ENCODE measurements at places on chromosomes 12 and 14. TPM values are rescaled to one million over a fixed set of nuclear protein-coding genes. Genes with fewer than 3 reads are reported as not detected.
A peak's percentile ranks its signal among the peaks of the same experiment; 100 is the strongest.

GRCh38 chr12:28770322-28770721, 378.8 kb upstream of the FAR2 start:
- H3K36me3 ChIP-seq, result no peaks in the 10 kb centered on the region
- no peaks in the 10 kb centered on the region for H3K4me1 ChIP-seq
- H3K27me3 ChIP-seq, result no peaks in the 10 kb centered on the region
- H3K27ac ChIP-seq, result no peak overlapping the region
- no peak overlapping the region for H3K4me3 ChIP-seq

- no peaks in the 10 kb centered on the region for H3K36me3 ChIP-seq
- H3K4me1 ChIP-seq, result peaks cover 15% of the 10 kb centered on the region
- no peak overlapping the region for H3K4me3 ChIP-seq
- DNase-seq, result no peak
- H3K27ac ChIP-seq, result no peak overlapping the region
- H3K27me3 ChIP-seq, result no peaks in the 10 kb centered on the region
These were observed 67.6 kb downstream of the FOXN3 start for GRCh38 chr14:89349171-89350008.

GRCh38 chr14:68680541-68681051, 112.3 kb downstream of the ZFP36L1 start:
- H3K27me3 ChIP-seq, result no peaks in the 10 kb centered on the region
- DNase-seq, result peak; percentile 51
- H3K36me3 ChIP-seq, result no peaks in the 10 kb centered on the region
- H3K4me1 ChIP-seq, result peaks cover 51% of the 10 kb centered on the region
- no peak overlapping the region for H3K4me3 ChIP-seq

GRCh38 chr14:54669721-54670561, 103.0 kb downstream of the SAMD4A start:
- peak overlapping the region; percentile 27 for H3K27ac ChIP-seq
- no peaks in the 10 kb centered on the region for H3K27me3 ChIP-seq
- H3K4me3 ChIP-seq, result no peak overlapping the region
- peaks cover 22% of the 10 kb centered on the region for H3K4me1 ChIP-seq
- peak; percentile 88 for DNase-seq

GRCh38 chr14:95496690-95497259, 19.7 kb downstream of the SYNE3 start:
- peaks cover 23% of the 10 kb centered on the region for H3K4me1 ChIP-seq
- no peak overlapping the region for H3K27ac ChIP-seq
- no peak for DNase-seq
- no peak overlapping the region for H3K4me3 ChIP-seq
- no peaks in the 10 kb centered on the region for H3K36me3 ChIP-seq

DNA sequence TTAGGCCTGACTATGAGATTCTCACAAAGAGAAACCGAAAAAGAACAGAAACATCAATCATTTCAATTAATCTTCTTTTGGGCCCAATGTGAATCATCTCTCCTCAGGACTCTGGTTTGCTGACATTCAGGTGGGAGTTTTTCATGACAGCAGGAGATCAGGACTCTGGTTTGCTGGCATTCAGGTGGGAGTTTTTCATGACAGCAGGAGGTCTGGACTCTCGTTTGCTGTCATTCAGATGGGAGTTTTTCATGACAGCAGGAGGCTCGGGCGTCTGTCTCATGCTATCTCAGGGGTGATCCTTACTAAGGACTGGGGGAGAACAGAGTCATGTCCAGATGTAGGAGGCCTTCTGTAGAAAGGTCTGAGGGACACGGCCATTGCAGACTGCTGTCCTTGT, 40.1 kb upstream of the PARP11 start:
- no peaks in the 10 kb centered on the region for H3K27me3 ChIP-seq
- no peak overlapping the region for H3K27ac ChIP-seq
- H3K36me3 ChIP-seq, result no peaks in the 10 kb centered on the region
- no peak for DNase-seq
- no peak overlapping the region for H3K4me3 ChIP-seq
- H3K4me1 ChIP-seq, result no peaks in the 10 kb centered on the region

DNA sequence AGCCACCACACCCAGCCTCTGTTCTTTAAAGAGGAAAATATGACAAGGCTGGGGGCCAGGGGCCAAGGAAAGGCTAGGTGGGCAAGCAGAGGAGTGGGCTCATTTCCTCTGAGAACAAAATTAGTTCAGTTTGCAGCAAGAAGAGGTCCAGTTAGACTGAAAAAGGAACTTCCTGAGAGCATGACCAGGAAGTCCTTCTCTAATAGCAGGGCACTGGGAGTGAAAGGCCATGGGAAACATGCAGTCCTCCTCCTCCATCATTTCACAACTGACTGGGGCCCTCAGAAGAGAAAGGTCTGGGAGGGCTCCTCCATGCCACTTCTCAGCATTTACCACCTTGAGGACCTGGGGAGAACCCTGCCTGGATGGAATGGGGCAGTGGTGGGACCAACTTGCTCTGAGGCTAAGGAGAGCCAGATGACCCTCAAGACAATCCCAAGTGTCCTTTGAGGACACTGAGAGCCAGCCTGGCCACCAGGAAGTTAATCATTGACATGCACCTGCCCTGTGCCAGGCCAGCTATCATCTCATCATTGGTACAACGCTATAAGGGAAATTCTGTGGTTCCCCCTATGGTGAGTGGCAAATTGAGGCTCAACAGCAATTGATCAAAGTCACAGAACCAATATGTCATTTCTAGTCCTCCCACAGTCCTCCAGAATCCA, 2.0 kb downstream of the AQP2 start:
- DNase-seq, result no peak
- H3K27ac ChIP-seq, result no peak overlapping the region
- H3K27me3 ChIP-seq, result peaks cover 27% of the 10 kb centered on the region
- no peaks in the 10 kb centered on the region for H3K36me3 ChIP-seq
- no peaks in the 10 kb centered on the region for H3K4me1 ChIP-seq

- peak overlapping the region; percentile 78 for H3K27ac ChIP-seq
- peak; percentile 85 for DNase-seq
These were observed 1.2 kb downstream of the NEK9 start for GRCh38 chr14:75125617-75126016.

DNA sequence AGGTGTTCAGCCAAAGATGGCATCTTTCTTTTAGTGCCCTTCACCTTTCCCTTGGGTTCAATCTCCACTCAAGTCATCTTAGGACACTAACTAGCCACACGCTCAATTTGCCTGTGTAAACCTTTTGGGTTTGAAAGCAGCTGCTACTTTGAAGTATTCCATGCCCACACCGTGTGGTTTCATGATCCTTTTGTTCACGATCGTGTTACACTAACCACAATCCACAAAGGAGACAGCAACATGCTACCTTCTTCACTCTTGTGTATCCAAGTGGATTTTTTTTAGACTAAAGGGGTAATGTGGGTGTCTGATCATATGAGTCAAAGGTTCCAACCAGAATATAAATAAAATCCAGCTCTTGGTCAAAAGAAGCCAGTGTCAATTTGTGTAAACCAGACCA, 122.7 kb upstream of the FAR2 start:
- H3K4me1 ChIP-seq, result no peaks in the 10 kb centered on the region
- no peaks in the 10 kb centered on the region for H3K27me3 ChIP-seq
- no peaks in the 10 kb centered on the region for H3K36me3 ChIP-seq
- no peak for DNase-seq

GRCh38 chr12:108340037-108340436, 926 bp upstream of the CMKLR1 start:
- no peak for DNase-seq
- no peak overlapping the region for H3K27ac ChIP-seq
- no peaks in the 10 kb centered on the region for H3K36me3 ChIP-seq
- no peak overlapping the region for H3K4me3 ChIP-seq

DNA sequence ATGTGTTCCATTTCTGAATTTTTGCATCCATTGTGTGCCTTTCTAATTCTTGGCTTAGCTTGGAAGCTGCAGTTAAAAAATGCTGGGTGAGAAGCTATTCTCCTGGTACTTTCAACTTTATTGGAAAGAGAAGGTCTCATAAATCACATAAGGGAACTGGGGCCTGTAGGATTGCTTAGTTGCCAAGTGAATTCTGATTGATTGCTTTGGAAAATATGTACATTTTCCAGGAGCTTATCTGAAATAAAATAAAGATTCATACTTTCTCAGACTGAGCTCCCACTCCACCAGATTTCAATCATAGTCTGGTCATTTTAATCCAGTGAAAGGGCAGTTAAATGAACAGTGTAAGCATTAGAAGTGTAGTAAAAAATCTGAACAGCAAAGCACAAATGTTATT, 50.0 kb upstream of the PRICKLE1 start:
- no peak overlapping the region for H3K27ac ChIP-seq
- no peaks in the 10 kb centered on the region for H3K36me3 ChIP-seq
- H3K4me1 ChIP-seq, result no peaks in the 10 kb centered on the region
- no peak overlapping the region for H3K4me3 ChIP-seq

DNA sequence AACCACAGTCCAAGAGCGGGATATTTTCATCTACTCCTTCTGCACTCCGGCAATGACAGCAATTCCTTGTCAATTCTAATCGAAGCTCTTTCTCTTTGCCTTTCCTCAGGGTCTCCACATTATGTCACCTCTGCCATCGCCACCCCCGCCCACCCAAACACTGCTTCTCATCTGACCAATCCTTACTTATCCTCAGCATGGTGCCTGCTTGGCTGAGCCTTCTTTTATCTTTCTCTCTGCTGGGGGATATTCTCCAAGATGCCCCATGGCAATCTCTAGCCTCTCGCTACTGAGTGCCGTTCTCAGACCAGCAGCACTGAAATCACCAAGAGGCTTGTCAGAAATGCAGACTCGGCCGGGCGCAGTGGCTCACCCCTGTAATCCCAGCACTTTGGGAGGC, 100.6 kb downstream of the PTPRB start:
- no peak for DNase-seq
- H3K4me1 ChIP-seq, result no peaks in the 10 kb centered on the region
- no peak overlapping the region for H3K4me3 ChIP-seq
- no peak overlapping the region for H3K27ac ChIP-seq
- H3K27me3 ChIP-seq, result no peaks in the 10 kb centered on the region

- DNase-seq, result no peak
- no peaks in the 10 kb centered on the region for H3K36me3 ChIP-seq
- no peaks in the 10 kb centered on the region for H3K27me3 ChIP-seq
These were observed 116.0 kb upstream of the NCOR2 start for GRCh38 chr12:124683152-124684124.

VASH1 gene
- polyA plus RNA-seq, result 2.2 TPM

DNA sequence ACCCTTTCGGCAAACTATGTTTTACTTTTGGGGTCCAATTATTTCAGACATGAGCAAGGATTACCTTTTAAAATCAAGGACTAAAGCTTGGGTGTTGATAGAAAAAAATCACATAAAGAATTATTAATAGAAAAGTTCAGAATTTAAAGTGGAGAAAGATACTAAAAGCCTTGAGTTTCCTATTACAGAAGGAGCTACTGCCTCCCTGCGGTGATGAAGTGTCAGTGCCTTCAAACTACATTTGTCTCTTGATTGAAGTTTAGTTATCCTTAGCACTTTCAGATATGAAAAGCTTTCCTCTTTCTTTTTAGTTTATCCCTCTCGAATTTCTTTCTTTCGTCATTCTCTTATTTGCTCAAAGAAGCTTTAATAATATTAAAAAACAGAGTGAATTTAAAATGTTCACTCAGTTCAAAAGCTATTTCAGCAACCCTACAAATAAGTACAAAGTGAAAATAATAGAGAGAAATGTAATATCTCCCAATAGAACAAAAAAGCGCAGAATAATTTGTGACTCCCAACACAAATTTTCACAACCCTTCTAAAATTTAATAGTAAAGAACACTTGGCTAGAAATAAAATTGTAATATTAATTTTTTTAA, 87.6 kb downstream of the SEC23A start:
- H3K27ac ChIP-seq, result no peak overlapping the region
- no peaks in the 10 kb centered on the region for H3K36me3 ChIP-seq
- DNase-seq, result peak; percentile 71
- H3K27me3 ChIP-seq, result no peaks in the 10 kb centered on the region

DNA sequence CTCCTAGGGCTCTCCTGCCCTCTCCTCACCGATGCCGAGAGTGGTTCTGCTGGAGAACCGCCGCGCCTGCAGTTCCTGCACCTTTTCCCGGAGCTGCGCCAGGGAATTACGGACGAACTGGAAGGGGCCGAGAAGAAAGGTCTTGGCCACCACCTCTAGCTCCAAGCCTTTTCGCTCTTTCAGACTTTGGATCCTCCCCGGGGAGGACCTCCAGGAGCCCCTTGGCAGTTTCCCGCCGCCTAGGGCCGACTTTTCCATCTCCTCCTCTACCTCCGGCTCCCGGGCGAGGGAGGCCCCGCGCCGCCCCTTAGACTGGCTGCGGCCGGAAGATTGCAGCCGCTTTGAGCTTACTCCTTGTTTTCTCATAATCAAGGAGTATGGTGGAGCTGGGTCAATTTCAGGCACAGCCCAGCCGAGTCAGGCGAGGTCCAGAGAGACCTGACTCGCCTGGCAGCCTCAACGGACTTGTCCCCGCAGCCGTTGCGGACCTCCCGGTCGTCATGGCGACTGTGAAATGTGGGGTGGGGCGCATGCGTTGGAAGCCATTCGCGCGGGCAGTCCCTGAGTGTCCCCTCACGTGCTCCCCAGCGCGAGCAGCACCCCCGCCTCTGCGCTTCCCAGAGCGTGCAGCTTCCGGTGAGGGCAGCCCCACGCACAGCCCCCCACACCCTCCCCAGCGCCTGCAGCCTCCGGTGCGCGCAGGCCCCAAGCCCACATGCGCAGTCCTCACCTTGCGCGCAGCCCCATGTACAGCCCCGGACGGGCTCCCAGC, at the start of gene DPY19L2:
TSS of gene DPY19L2 (minus strand) at position 466 of the 772 bp plus-strand sequence. CDS start at position 366, 100 bp downstream.
- H3K4me3 ChIP-seq, result peak within 1 kb of the TSS; percentile 82
- peak; percentile 42 for DNase-seq
- H3K27me3 ChIP-seq, result peaks cover 10% of the 10 kb centered on the region
- no peaks in the 10 kb centered on the region for H3K36me3 ChIP-seq

LRTM2 gene
- polyA plus RNA-seq, result not detected

Data from GM23248 (cell line).